ENCODE measurements at places on chromosomes 1 and 21.
A peak's percentile ranks its signal among the peaks of the same experiment; 100 is the strongest.

GRCh38 chr1:111202707-111203623, 2.5 kb upstream of the DENND2D start:
- no peak for DNase-seq

DNA sequence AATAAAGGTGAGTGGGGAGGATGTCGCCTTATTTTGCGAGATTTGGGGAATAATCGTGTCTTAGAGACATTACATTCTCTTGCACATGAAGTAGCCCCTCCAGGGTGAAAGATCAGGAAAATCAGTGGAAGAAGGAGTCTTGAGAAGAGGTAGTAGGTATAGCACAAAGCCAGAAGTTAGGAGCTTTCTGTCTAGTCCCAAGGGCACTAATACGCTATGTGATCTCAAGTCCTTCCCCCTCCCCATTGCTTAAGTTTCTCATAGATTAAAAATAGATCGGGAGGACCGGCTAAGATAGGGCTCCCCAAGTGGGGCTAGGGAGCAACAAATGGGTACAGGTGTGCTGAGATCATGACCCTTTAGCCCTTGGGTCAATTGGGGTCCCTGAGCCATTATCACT, 13.5 kb downstream of the LRRN2 start:
- no peak for DNase-seq

DNA sequence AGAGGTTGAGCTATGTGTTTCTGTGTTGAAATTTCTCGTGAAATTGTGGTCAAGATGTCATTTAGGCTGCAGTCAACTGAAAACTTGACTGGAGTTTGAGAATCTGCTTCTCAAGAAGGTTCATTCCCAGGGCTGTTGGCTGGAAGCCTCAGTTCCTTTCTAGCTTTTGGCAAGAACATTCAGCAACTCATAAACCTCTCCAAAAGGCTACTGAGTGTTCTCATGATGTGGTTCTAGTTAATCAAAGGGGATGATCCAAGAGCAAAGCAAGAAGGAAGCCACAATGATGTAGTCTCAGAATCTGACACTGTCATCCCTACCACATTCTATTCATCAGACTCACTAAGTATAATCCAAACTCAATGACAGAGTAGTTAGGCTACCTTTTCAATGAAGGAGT, 66.6 kb downstream of the SPATA6 start:
- no peak for DNase-seq

DNA sequence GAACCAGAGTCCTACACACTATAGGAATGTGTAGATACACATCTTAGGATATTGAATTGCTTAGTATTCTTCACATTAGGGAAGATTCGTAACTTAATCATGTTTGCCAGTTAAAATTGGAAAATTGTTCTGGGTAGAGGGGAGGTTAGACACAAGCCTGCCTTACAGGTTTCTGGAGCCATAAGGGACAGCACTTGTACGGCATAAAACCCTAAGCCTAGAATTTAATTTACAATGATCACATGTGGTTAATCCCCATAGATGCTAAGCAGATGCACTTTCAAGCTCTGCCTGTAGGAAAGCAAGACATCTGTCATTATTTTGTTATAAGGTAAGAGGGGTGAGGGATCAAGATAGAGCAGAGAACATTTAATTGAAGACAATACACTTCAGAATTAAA, 820.7 kb downstream of the NCAM2 start:
- DNase-seq, result no peak

DNA sequence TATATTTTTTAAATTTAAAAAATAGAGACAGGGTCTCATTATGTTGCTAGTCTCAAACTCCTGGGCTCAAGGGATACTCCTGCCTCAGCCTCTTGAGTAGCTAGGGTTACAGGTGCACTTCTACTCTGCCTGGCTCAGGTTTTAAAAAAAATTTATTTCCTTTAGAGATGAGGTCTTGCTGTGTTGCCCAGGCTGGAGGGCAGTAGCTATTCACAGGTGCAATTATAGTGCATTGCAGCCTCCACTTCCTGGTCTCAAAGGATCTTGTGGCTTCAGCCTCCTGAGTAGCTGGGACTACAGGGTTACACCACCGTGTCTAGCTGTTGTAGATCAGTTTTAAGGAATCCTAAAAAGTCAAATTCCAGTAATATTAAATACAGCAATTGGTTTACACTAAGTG, 5.0 kb downstream of the RNF11 start:
- DNase-seq, result no peak

GRCh38 chr1:3857791-3858129, 484 bp downstream of the DFFB start:
- no peak for DNase-seq

DNA sequence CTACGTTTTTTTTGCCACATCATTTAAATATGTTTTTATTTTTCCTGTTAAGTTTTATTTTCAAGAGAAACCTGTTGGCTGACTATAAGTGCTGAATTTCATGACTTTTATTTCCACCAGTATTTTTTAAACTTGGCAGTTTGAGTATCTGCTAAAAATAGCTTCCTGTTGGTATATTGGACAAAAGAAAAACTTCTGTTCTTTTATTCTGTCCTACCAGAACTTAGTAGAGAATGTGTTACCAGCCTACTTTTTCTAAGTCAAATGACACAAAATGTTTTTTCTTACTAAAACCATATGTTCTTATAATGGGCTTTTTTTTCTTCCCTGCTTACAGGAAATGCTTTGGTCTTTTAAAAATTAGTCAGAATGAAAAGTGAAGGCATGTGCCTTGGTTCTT, 7.6 kb downstream of the DR1 start:
- no peak for DNase-seq

DNA sequence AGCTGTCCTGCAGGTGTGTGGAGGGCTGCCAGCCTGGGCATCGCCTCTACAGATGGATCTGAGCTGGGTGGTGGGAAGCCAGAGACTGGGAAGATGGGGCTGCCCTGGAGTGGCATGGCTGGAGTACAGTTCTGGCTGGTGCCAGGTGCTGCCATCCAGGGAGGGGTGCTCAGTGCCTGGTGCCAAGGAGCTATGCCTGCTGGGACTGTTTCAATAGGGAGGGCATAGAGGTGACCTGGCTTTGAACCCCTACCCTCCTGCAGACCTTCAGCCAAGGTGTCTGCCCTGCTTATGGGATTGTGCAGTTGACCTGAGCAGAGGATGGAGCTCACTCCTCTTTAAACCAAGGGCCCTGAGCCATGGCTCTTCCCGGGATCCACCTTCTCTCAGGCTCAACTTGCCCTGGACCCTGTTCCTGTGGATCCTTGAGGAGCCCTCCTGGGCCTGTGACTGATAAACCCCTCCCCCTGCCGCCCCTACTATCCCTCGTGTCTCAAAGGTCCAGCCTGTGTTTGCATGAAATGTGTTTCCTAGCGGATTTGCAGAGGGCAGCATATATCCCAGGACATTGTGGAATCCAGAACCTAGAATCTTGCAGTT, 48.7 kb downstream of the PTPRU start:
- no peak for DNase-seq

GRCh38 chr1:28745653-28746173, 9.0 kb downstream of the YTHDF2 start:
- DNase-seq, result no peak

GRCh38 chr1:116579259-116579875, 8.5 kb upstream of the CD58 start:
- no peak for DNase-seq

DNA sequence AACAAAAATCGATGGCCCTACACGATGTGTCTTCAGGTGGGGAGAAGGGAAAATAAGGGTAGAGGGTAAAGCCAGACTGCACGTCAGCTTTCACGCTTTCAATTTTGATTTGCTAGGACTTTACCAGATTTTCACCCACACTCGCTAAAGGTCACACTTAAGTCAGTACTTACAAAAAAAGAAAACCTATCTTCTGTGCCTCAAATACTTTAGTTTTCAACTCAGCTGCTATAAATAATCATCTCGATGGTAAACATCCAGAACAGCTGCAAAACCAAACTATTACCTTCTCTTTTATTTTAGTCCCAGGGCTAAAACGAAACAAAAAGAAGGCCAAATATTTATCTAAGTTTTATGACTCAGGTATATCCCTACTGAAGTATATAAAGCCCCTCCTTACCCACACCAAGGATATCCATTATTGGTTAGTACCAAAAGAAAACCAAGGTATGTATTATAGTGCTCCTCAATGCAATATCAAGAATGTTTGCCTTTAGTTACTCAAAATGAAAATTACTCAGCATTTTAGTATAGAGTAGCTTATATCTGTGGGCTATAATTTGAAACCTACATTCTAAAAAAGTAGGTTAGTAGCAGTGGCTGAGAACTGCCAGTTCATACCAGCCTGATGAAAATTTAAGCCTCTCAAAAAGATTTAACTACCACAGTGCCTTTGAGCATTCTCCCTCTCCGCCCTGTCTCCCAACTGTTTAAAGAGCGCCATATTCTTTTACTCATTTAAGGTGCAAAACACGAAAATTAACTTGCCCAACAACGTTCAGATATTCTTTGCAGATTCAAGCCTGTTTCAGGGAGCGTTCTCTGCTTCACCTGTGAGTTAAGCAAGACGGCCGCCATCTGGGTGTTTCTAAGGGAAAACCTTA, 1.5 kb downstream of the CSDE1 start:
- DNase-seq, result peak; percentile 25

DNA sequence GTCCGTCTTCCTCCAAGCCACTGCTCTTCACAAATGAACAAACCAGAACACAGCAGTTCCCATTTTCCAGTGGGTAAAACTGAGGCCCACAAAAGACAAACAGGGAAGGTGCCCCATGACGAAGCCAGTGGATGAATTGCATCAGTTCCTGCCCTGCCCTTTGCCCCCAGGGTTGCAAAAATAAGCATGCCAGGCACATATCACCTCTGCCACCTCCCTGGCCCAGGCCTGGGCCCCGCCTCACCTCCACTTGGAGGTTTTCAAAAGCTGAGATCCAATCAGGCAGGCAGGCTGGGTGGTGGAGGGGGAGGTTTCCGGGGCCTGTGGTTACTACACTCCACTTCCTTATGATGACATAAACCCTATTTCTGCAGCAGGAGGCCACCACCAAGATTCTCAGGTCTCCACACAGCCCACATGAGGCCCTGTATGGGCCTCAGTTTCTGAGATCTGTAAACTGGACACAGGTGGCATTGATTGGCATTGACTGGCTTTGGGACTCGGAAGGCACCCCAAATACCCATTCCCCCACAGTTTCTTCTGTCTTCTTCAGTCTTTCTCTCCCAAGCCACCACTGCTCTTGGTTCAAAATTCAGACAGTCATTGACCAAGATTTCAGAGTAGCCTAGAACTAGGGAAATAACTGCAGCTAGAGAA, 4.1 kb downstream of the KIF21B start:
- DNase-seq, result no peak

- peak; percentile 5 for DNase-seq
Measured at GRCh38 chr1:114979278-114979891, 50.2 kb upstream of the TSHB start.

- no peak for DNase-seq
Measured at GRCh38 chr1:200610846-200611245, 9.7 kb downstream of the KIF14 start.

GRCh38 chr21:46543306-46543705, 61.6 kb downstream of the S100B start:
- DNase-seq, result no peak

- DNase-seq, result no peak
Measured at GRCh38 chr21:14877581-14878228, 187.1 kb downstream of the NRIP1 start.

DNA sequence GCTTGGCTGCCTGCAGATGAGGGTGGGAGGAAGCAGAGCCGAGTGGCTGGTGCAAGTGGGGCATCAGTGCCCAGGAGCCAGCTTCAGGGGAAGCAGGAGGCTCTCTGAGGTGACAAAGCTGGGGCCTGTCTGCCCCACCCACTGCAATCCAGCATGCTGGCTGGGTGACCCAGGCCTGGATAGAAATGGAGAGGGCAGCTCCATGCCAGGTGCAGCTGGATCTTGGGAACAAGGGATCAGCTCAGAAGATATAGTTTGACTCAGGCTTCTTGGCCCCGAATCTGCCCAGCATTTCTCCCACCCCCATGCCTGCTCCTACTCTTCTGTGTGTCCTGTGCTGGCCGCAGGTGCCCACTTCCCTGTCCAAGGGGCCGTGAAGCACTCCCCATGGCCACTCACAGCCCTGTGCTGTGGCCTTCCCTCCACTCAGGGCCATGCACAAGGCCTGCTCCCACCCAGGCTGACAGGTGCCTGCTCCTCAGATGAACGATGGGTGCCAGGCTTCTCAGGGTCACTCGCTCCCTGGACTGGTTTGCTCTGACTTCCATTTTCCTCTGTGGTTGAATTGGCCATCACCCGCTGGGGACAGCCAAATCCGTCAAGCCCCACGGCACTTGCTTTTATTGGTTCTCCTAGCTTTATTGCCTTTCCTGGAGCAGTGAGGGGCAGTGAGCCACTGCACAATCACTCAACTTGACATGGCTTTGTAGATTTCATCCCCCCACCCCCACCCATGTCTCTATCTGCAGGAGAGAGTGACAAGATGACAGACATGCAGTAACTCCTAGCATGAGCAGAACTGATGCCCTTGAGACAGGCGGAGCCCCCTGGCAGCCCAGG, 174.8 kb upstream of the VAMP3 start:
- no peak for DNase-seq
